Stimulated activated CD8-positive, alpha-beta memory T cell treated with anti-CD3 and anti-CD28 coated beads, Interleukin-7, amount 100 ng/mL, for 1 hour (primary cell): ENCODE measurements at places on chromosomes 12 and 14.

GRCh38 chr14:80973931-80974641, 18.7 kb downstream of the TSHR start:
- DNase-seq, result no peak

- DNase-seq, result no peak
Measured at GRCh38 chr12:76455582-76456345, 103.8 kb downstream of the OSBPL8 start.

DNA sequence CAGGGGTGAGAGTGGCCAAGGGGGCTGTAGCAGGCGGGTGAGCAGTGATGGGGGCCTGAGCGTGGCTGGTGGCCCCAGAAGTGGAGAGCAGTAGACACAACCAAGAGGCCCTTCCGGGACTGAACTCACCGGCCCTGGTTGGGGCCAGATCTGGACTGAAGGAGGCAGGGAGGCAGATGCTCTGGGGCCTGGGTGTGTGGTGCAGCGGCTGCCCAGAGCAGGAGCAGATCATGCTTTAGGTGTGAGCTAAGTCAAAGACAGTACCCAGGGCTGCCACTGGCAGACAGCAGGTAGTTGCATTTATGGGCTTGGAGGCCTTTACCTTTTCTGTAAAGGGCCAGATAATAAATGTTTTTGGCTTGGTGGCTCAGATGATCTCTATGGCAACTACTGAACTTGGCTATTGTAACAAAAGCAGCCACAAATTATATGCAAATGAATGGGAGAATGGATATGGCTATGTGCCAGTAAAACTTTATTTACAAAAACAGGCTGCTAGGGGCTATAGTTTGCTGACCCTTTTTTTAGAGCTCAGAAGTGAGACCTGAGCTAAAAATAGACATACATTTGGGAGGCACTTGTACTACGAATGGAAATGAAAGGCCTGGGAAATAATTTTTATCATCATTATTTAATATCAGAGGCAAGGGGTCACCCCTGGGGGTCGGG, 25.6 kb downstream of the SETD1B start:
- DNase-seq, result no peak

- no peak for DNase-seq
Measured at GRCh38 chr12:27462151-27462694, 15.7 kb downstream of the SMCO2 start.

DNA sequence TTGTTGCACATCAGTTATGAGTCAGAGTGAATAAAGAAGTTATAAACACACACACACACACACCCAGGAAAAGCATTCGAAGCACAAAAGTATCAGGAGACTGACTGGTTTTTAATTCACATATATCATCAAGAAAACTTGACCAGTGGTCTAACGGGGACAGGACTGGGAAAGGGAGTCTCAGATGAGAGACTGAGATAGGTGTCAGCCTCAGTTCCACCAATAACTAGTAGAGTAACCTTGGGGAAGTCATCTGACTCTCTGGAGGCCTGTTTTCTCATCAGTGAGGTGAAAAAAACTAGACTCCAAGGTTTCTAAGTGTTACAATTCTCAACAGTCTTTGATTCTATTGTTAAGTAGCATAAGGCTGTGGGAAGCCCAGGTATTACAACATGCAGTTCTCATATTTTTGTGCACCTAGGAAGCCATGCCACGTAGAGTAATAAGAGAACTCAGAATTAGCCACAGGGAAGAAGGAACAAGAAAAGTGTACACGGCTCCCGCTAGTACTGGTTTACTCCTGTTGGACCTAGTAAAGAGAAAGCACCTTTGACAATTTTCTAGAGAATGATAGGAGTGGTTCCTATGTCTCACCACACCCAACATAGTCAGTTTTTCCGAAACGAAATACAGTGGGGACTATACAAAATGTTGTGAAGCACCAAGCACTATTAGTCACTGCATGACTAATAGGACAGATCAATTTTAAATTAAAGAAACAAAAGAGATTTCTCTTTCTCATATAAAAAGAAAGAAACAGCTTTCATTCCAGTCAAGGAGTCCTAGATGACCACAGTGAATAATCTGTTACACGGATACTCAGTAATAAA, 5.0 kb downstream of the PPTC7 start:
- no peak for DNase-seq

- no peak for DNase-seq
Measured at GRCh38 chr12:27119797-27120196, 37.4 kb upstream of the C12orf71 start.

DNA sequence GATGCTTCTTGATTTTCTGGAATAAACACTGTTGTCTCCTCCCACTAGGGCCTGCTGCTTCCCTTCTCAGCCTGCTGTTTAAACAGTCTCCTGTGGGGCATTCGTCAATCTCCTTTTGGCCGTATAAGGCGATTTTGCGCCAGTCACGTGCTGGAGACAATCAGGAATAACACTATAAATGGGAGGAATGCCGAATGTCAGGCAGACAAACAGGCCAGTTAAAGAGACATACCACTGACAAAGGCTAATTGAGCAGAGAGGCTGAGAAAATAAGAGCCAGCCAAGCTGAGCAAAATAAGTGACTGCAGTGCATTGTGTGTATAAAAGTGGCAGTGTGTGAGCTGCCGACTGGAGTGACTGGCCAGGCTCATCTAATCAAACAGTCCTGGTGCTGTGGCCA, 23.3 kb downstream of the DMAC2L start:
- DNase-seq, result no peak

- DNase-seq, result no peak
Measured at GRCh38 chr12:112900298-112901145, 6.2 kb upstream of the OAS1 start.

GRCh38 chr12:60684988-60685655, 1089.3 kb downstream of the SLC16A7 start:
- no peak for DNase-seq

DNA sequence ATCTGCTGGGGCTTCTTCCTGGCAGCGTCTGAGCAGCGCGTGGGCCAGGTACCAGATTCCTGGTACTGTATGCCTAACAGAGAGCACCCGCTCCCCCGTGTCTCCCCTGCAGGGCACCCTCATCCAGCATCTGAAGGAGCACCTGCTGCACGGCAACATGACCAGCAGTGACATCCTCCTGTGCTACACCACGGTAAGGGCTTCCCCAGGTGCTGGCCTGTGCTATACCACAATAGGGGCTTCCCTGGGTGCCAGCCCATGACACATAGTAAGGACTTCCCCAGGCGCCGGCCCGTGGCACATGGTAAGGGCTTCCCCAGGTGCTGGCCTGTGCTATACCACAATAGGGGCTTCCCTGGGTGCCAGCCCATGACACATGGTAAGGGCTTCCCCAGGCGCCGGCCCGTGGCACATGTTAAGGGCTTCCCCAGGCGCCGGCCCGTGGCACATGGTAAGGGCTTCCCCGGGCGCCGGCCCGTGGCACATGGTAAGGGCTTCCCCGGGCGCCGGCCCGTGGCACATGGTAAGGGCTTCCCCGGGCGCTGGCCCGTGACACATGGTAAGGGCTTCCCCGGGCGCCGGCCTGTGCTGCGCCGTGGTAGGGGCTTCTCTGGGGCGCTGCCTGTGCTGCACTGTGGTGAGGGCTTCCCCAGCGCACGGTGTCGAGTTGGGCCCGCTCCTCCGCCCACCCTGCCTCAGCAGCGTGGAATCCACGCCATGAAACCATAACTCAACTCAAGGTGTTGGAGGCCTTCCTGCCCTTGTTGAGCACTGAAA, 49.3 kb downstream of the AACS start:
- no peak for DNase-seq

DNA sequence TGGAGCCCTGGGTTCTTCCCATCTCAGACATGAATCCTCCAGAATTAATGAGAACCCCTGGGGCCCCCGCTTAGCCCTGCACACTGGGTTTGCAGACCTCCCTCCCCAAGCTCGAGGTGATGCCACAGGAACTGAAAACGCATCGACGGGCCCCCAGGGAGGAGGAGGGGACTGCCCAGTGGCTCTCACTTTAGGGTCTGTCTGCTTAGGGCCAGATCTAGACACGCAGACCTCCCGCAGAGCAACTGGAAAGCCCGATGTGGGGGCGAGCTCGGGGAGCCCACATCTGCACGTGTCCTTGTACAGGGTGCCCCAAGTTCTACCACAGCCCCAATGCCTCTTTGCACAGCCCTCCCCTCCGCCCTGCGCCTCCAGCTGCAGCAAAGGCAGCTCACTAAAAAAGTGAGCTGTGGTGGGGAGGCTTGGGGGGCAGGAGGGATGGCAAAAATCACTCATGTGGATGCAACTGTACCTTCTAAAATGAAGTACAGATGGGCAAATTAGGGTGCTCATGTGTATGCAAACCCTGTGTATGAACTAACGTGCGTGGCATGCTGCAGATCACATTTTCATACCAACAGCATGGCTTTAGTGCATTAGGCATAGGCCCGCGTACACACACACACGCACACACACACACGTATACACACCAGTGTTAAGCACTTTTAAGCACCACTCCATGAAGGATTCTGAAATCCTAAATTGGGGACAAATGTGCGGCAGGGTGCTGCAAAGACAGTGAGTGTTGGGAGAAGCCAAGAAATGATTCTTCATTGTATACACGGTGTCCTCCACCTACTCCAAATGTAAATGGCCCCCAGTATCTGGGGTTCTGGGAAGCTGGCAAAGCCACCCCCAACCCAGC, 99.9 kb upstream of the MAP1LC3B2 start:
- no peak for DNase-seq

GRCh38 chr14:63852271-63852816, 460 bp upstream of the SYNE2 start:
- DNase-seq, result no peak

- DNase-seq, result no peak
Measured at GRCh38 chr14:91152499-91152898, 38.6 kb downstream of the DGLUCY start.

DNA sequence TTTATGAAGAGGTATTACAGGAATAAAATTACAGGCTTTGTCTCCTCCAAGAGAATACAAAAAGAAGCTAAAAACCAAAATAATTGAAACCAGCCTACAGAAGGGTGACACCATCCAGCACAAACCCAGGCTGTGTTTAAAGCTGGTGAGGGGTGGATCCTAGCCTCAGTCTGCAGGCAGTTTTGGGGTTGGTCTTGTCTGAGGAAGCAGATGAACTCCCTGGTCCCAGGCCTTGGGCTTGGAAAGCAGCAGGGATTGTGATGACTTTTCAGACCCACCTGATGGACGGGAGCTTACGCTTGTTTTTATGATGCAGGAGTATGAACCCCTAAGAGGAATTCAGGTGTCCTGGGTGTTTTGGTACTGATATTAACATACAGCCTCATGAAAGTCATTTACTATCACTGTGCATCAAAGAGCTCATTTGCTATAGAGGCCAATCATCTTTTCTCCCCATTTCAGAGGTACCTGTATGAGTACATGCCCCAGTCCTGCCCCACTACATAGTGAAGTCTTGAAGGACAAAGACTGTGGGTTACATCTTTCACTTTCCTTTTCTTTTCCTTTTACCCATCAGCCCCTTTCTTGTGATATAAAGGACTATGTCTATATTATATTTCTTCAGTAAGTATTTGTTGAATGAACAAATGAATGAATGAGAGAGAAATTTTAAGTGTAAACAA, 18.1 kb downstream of the PRICKLE1 start:
- DNase-seq, result no peak

- DNase-seq, result no peak
Measured at GRCh38 chr12:102753802-102754201, 163.2 kb downstream of the PAH start.

DNA sequence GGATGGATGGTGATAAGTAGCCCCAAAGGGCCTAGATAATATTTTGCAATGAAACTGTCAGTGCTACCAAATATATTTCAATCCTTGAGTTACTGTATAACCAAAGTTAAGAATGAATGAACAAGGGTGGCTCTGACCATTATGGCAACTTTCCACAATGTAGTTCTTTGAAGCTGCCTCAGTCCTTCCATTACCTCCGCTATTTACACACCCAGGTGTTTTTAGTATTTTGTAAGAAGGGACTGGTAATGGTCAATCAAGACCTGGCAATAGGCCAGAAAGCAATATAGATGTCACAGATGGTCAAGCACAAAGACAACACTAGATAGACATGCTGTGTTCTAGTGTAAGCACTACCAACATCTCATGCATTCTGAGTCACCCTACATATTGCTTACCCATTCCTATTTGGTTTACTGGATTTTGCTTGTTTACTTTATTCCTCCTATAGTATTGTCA, 16.3 kb downstream of the DUSP16 start:
- no peak for DNase-seq

- DNase-seq, result no peak
Measured at GRCh38 chr14:54722791-54723432, 156.0 kb downstream of the SAMD4A start.

DNA sequence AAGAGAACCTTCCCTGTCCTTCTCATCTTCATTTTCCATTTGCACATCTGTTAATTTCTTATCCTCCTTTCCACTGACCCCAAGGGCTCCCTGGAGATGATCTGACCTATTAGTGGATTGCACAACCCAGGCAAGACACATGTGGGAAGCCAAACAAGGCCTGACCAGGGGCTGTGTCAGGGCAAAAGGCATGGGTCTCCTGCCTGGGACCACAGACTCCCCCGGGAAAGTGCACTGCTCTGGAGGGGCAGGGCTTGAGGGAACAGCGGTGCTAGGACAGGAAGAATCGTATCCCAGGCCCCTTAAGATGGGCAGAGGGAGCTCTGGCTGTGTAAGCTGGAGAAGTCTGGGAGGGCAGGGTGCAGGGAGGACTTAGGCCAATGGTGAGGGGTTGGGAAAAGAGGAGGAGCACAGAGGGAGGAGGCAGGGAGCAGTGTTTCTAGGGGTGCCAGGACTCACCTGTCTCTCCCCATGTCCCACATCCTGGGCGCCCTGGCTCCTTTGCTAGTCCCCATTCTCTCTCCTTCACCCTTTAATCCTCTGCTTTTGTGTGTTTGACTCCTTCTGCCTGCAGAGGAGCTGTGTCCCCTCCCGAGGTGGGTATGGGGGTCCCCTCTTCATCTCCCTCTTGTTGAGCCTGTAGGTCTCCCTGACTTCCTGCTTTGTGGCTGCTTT, 25.3 kb downstream of the PLEKHG3 start:
- DNase-seq, result no peak

DNA sequence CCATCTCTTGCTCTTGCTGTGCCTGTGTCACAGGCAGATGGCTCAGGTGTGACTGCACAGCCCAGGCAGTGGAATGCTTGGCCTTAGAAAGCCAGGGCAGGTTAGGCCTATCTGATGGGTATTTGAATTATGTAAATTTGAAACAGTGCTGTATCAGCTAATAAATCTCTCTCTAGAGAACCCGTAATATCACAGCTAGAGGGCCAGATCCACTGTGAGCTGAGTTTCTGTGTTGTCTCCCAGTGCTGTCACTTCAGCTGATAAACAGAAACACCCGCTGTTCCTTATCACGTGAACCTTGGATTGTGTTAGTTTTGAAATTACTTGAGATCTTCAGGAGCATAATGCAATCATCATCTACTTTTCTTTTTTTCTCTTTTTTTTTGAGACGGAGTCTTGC, 21.5 kb upstream of the ALDH2 start:
- DNase-seq, result no peak

DNA sequence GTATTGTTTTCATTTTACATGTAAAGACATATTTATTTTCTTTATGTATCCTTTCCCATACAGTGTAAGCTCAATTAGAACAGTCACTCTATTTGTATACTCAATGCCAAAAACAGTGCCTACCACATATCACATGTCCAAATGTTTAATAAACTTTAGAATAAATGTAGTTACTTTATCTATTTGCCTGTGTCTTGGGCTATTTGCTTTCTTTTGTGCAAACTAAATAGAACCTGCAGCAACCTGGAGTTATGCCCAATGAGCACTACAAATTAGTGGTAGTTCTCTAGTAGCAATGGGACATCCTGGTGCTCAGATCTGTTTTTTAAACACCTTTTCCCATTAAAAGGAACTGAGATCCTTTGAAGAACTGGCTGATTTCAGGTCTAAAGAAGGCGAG, 186.7 kb downstream of the PPFIA2 start:
- no peak for DNase-seq
